ENCODE measurements at places on chromosomes 13 and 19. TPM values are rescaled to one million over a fixed set of nuclear protein-coding genes. Genes with fewer than 3 reads are reported as not detected.

The ZNF443 gene
- total RNA-seq = 4.1 TPM

The FGF21 gene
- not detected for total RNA-seq

The HSPB6 gene
- 64.4 TPM for total RNA-seq

The BST2 gene
- total RNA-seq = 50.4 TPM

DNA sequence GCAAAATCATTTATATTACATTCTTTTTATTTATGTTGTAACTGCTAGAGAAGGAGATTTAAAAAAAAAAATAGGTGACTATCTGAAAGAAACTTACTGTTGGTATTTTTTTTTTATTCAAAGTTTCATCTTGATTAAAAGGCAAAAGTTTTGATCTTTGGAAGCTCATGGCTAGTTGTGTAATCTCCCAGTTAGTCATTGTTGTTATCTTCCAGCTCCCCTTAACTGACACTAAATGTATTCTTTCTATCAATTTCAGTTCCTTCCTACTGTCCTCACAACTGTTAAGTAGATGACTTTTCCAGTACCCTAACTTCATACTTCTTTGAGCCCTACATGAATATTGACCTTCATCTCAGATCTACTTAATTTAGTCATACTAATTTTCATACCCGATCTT is 71.1 kb downstream of the PIBF1 start:
- H3K27me3 ChIP-seq = no peaks in the 10 kb centered on the region
- H3K4me1 ChIP-seq = no peaks in the 10 kb centered on the region
- no peak overlapping the region for H3K27ac ChIP-seq
- DNase-seq = no peak
- H3K4me3 ChIP-seq = no peak overlapping the region
- H3K36me3 ChIP-seq = peaks cover 30% of the 10 kb centered on the region

GRCh38 chr19:20385061-20385460 is 180.5 kb downstream of the ZNF737 start:
- no peak for DNase-seq
- no peak overlapping the region for H3K4me3 ChIP-seq
- no peaks in the 10 kb centered on the region for H3K27me3 ChIP-seq
- H3K36me3 ChIP-seq = no peaks in the 10 kb centered on the region

DNA sequence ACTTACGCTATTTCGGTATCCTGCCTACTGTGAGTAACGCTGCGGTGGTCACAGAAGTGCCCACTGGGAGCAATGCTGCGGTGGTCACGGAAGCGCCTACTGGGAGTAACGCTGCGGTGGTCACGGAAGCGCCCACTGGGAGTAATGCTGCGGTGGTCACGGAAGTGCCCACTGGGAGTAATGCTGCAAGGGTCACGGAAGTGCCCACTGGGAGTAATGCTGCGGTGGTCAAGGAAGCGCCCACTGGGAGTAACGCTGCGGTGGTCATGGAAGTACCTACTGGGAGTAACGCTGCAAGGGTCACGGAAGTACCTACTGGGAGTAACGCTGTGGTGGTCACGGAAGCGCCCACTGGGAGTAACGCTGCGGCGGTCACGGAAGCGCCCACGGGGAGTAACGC is 52.1 kb upstream of the SOX1 start:
- no peaks in the 10 kb centered on the region for H3K27me3 ChIP-seq
- H3K27ac ChIP-seq = no peak overlapping the region
- no peak overlapping the region for H3K4me3 ChIP-seq
- DNase-seq = peak; percentile 94

DNA sequence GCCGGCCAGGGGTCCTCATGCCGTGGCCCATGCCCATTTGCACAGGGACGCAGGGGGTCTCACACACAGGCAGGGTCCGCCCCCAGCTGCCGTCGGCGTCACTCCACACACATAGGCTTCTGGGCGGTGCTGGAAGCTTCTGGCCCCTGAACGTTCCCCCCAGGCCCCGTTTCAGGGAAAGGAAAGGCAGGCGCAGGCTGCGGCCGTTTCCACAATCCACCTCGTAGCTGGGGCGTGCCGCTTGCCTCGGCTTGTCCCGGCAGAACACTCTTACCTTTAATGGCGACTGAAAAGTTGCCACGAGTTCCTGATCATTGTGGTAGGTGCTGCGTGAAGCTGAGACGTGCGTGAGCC is 53.4 kb downstream of the MCF2L start:
- H3K27ac ChIP-seq = peak overlapping the region; percentile 36
- H3K4me3 ChIP-seq = no peak overlapping the region
- peaks cover 5% of the 10 kb centered on the region for H3K36me3 ChIP-seq
- no peaks in the 10 kb centered on the region for H3K4me1 ChIP-seq
- no peaks in the 10 kb centered on the region for H3K27me3 ChIP-seq

DNA sequence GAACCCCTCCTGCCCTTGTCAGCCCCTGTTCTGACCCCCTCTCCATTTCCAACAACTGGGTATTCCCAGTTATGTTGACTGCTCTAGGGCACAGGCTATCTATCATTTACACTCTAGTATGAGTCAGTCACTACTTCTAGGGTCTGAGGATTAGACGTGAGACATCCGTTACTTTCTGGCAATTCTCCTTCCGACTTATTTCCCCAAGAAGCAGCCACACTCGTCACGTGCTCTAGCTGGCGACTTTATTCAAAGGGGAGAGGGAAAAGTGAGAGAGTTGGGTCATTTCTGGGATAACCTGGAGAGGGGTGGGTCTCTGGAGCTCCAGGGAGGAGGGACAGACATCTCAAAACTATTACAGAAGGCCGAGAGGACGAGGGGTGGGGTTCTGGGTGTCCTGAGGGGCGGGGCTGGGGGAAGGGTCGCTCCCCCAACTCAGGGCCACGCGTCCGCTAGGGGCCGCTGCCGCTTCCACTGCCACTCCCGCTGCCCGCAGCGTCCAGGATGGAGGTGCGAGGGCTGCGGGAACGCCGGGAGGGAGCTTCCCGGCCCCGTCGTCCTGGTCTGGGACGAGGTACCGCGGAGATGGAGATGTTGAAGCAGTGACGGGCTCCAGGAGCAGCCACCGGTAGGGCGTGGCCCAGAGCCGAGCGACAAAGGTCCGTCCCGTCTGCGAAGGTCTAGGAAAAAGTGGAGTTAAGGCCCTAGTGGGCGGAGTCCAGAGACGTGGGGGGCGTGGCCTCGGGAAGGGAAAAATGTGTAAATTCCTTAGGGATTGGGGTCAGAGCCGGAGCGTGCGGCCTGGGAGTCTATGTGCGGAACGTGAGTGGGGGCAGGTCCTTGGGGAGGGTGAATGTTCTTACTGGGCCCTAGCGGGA is 8.9 kb downstream of the RTBDN start:
- no peak overlapping the region for H3K4me3 ChIP-seq
- peaks cover 8% of the 10 kb centered on the region for H3K4me1 ChIP-seq
- H3K27me3 ChIP-seq = peaks cover 86% of the 10 kb centered on the region
- no peak for DNase-seq

DNA sequence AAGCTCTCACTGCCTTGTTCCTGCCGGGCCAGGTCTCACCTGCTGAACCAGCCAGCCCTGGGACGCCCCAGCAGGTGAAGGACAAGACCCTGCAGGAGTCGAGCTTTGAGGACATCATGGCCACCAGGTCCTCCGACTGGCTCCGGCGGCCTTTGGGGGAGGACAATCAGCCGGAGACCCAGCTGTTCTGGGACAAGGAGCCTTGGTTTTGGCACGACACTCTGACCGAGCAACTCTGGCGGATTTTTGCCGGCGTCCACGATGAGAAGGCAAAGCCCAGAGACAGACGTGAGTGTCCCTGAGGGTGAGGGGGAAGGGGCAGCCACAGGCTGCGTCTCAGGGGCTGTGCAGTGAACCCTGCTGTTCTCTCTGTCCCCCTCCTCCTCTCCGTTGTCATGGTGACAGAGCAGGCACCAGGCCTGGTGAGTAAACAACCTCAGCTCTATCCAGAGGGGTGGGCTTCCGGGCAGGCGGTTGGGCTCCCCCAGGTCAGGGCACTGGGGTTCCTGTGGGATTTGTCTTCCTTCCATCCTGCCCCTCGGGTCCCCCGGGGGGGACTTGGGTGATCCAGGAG is 9.7 kb downstream of the TLE6 start:
- H3K27me3 ChIP-seq = no peaks in the 10 kb centered on the region
- peaks cover 27% of the 10 kb centered on the region for H3K4me1 ChIP-seq
- H3K36me3 ChIP-seq = no peaks in the 10 kb centered on the region
- H3K27ac ChIP-seq = no peak overlapping the region
- DNase-seq = no peak

DNA sequence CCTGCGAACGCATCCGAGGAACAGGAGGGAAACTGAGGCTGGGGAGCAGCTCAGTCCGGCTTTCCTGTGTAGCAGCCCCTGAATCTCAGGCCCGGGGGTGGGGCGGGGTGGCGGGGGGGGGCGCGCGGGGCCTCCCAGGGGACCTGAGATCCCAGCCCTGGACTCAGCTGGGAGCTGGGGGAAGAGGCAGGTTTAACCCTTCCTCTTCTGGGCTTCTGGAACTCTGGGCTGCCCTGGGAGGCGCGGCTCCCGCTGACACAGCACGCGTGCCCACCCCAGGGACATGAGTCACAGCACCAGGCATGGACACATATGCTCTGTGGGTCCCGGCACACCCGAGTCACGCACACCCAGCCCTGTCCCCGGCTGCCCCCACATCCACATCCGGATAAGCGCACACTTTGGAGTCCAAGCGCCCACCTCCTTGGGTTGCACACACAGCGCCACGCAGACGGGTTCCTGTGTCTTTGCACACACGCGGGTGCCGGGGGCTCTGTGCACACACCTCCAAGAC is 3.5 kb upstream of the CIRBP start:
- H3K4me1 ChIP-seq = peaks cover 69% of the 10 kb centered on the region
- H3K36me3 ChIP-seq = peaks cover 1% of the 10 kb centered on the region
- no peaks in the 10 kb centered on the region for H3K27me3 ChIP-seq
- no peak for DNase-seq
- peak overlapping the region; percentile 60 for H3K4me3 ChIP-seq

DNA sequence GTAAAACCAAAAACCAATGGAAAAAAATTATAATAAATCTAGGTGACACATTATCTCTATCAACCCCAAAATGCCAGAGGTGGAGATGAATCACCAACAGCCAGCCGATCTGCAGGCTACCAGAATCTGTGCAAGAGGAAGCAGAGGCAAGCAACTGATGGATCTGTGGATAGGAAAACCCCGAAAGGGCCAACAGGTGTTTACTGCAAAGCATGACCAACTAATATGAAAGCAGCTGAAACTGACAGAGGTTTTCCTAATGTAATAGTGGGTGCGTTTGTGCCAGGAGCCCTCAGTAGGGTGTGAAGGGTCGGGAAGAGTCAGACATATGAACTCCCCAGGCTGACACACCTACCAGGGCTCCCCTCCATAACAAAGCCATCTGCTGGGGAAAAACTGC is 554.6 kb downstream of the RFC3 start:
- no peak overlapping the region for H3K27ac ChIP-seq
- no peaks in the 10 kb centered on the region for H3K4me1 ChIP-seq
- H3K36me3 ChIP-seq = no peaks in the 10 kb centered on the region
- H3K27me3 ChIP-seq = no peaks in the 10 kb centered on the region
- H3K4me3 ChIP-seq = no peak overlapping the region

- H3K27ac ChIP-seq = no peak overlapping the region
- no peak for DNase-seq
- peaks cover 11% of the 10 kb centered on the region for H3K4me1 ChIP-seq
Measured at GRCh38 chr19:43439032-43439708, 24.5 kb downstream of the TEX101 start.

DNA sequence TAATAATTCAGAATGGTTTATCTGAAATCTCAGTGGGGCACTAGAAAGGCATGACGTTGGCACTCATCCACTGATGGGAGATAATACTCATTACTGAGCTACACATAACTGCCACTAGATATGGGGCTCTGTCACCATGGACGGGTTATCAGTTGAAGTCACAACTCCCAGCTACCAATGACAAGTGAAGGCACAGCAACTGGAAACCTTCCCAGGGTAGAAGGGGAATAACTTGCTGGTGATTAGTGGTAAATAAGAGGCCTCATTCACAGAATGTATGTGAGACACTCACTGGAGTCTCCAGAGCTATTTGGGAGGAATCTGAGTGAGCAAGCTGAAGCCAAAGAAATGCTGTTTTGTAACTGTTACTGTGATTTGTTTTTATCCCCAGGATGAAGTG is 249.6 kb downstream of the ENOX1 start:
- DNase-seq = no peak
- H3K27me3 ChIP-seq = no peaks in the 10 kb centered on the region
- H3K4me3 ChIP-seq = no peak overlapping the region
- no peak overlapping the region for H3K27ac ChIP-seq

DNA sequence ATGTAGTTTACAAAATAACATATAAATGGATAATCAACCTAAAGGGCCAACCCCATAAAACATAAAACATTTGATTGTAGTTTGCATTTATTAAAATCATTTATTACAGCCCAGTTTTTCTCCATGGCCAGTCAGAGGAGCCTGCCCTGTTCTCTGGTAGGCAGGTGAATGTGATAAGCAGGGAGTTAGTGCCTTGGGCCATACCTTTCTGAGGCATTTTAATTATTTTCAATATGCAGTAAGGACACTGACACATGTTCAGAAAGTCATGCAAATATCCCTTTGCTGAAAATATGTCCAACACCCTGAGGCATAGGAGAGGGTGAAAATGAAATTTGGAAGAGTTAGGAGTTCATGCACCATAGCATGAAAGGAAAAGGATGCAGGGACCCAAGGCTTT is 242.6 kb upstream of the EDNRB start:
- H3K4me3 ChIP-seq = no peak overlapping the region
- no peak for DNase-seq
- H3K36me3 ChIP-seq = no peaks in the 10 kb centered on the region
- H3K27me3 ChIP-seq = no peaks in the 10 kb centered on the region

DNA sequence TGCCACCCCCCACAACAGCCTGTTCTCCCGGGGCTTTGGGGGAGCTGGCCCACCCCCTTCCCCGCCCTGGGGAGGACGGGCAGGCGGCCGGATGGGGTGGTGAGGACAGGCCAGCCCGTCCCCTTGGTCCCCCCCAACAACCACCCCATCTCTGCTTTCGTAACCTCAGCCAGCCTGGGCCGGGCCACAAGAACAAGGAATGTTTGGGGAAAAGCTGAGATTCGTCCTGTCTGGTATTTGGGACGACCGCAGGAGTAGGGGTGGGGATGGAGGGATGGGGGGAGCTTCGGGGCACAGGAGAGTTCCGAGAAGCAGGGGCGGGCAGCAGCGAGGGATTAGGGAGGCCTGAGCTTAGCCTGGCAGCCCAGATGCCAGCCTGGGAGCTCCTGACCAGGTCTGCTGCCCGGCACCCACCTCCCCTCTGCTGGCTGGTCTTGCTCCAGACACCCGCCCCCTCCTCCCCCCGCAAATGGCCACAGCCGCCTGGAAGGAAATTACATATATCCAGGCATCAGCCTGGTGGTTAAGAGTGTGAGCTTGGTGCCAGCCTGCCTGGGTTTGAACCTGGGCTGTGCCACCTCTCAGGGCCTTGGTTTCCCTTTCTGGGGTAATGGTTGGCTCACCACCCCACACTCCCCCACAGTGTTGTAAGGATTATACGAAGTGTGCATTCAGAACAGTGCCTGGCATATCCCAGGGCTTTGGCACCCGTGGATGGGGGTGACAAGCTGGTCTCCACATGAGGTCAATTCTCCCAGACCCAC is at the start of gene PODNL1:
Gene PODNL1, minus strand, starts transcription at position 117 of the 764 bp plus-strand sequence. CDS start 236 bp downstream, outside the sequence.
- H3K36me3 ChIP-seq = no peaks in the 10 kb centered on the region
- no peak for DNase-seq
- no peak within 1 kb of the TSS for H3K27ac ChIP-seq

DNA sequence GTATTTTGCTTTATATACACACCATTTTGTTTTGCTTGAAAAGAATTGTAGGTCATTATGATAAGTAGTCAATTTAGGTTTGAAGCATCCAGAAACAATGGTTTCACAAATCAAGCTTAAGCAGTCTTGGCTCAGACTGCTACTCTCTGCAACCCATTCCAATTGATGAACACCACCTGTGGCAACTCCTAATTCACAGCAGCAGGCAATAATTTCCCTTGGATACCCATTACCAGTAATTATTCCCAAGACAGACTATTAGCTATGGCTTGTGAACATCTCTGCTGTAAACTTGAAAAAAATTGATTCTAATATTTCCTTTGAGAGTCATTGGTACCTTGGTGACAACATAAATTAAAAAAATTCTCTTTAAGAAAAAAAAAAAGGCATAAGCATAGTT is 299.3 kb upstream of the SLITRK6 start:
- H3K27ac ChIP-seq = no peak overlapping the region
- H3K4me1 ChIP-seq = no peaks in the 10 kb centered on the region
- no peak overlapping the region for H3K4me3 ChIP-seq
- H3K27me3 ChIP-seq = no peaks in the 10 kb centered on the region

All from esophagus muscularis mucosa (tissue), 4 donors.